ENCODE measurements at places on chromosomes 1 and 21.

GRCh38 chr21:31873275-31873695 is 465 bp downstream of the HUNK start:
- peaks cover 11% of the 10 kb centered on the region for H3K4me1 ChIP-seq
- no peaks in the 10 kb centered on the region for H3K27me3 ChIP-seq
- H3K36me3 ChIP-seq = peaks cover 27% of the 10 kb centered on the region
- H3K4me3 ChIP-seq = peak overlapping the region; percentile 97

GRCh38 chr1:227869279-227869842 is 53.9 kb downstream of the PRSS38 start:
- no peak overlapping the region for H3K4me3 ChIP-seq
- no peaks in the 10 kb centered on the region for H3K36me3 ChIP-seq
- H3K27me3 ChIP-seq = no peaks in the 10 kb centered on the region
- no peak for DNase-seq
- H3K4me1 ChIP-seq = no peaks in the 10 kb centered on the region
- no peak overlapping the region for H3K27ac ChIP-seq

GRCh38 chr1:165152727-165153126 is 203.8 kb downstream of the LMX1A start:
- H3K27ac ChIP-seq = no peak overlapping the region
- no peak for DNase-seq
- no peaks in the 10 kb centered on the region for H3K36me3 ChIP-seq
- peaks cover 2% of the 10 kb centered on the region for H3K27me3 ChIP-seq
- no peak overlapping the region for H3K4me3 ChIP-seq

DNA sequence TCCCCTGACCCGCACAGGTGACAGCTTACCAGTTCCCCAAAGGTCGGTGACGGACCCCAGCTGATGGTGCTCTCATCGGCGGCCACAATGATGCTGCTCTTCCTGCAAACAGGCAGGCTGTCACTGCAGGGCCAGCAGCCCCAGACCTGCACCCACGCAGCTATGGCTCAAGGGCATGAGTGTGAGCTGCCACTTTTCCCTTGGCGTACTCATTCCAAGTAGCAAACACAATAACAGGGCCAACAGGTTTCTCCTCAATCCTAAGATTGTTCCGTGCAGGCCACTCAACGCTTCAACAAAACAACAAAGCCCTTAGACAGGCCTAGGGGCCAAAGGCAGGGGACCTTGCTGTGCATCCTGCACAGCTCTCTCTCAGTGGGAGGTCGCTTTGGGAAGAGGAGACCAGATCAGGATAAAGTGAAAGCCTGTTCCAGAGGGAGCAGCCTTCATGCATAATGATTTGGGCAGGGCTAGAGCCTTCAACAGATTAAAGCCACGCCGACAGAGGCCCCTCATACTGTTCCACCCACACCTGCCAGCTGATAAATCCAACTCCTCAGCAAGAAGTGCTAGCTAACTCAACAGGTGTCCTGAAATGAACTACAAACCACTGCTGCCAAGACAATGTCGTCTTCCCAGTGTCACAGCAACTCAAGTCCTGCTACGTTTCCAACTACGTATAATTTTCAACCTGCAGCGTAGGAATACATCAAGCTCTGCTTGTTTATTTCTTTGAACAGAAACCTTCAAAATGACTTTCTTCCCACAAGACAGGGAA is 27.2 kb downstream of the RCC2 start:
- no peak for DNase-seq
- H3K4me1 ChIP-seq = no peaks in the 10 kb centered on the region
- no peak overlapping the region for H3K27ac ChIP-seq
- peaks cover 96% of the 10 kb centered on the region for H3K36me3 ChIP-seq
- H3K4me3 ChIP-seq = no peak overlapping the region
- no peaks in the 10 kb centered on the region for H3K27me3 ChIP-seq

GRCh38 chr1:89701746-89702241 is 68.9 kb downstream of the LRRC8C start:
- H3K4me1 ChIP-seq = no peaks in the 10 kb centered on the region
- H3K27ac ChIP-seq = no peak overlapping the region
- no peaks in the 10 kb centered on the region for H3K27me3 ChIP-seq
- no peak for DNase-seq
- no peaks in the 10 kb centered on the region for H3K36me3 ChIP-seq

DNA sequence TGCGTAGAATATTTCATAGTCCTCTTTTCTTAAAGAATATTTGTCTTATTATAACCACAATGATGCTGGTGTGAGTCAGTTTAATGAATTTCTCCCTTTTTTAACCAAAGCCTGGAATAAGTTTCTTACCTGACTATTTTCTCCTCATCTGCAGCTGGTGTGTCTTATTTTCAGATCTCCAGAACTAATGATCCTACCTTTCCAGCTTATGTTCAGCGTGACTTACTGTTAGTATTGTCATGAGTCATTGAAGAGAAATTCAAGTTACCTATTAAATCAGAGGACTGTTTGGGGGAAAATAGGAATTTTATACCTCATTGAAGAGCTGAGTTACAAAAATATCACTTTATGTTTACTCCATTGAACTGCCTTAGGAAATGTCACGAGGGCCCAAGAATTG is 482.1 kb downstream of the RWDD3 start:
- no peaks in the 10 kb centered on the region for H3K27me3 ChIP-seq
- no peak overlapping the region for H3K4me3 ChIP-seq
- DNase-seq = no peak
- H3K36me3 ChIP-seq = no peaks in the 10 kb centered on the region

- H3K27ac ChIP-seq = no peak overlapping the region
- H3K27me3 ChIP-seq = no peaks in the 10 kb centered on the region
- DNase-seq = no peak
- no peak overlapping the region for H3K4me3 ChIP-seq
Observed at GRCh38 chr1:239719642-239720258, 333.4 kb downstream of the CHRM3 start.

- no peak overlapping the region for H3K4me3 ChIP-seq
- H3K27ac ChIP-seq = no peak overlapping the region
- no peaks in the 10 kb centered on the region for H3K27me3 ChIP-seq
- no peaks in the 10 kb centered on the region for H3K36me3 ChIP-seq
Observed at GRCh38 chr1:229762891-229763290, 136.8 kb downstream of the URB2 start.

GRCh38 chr1:109271458-109271857 is 11.5 kb downstream of the PSRC1 start:
- no peak for DNase-seq
- peaks cover 2% of the 10 kb centered on the region for H3K4me1 ChIP-seq
- H3K27me3 ChIP-seq = no peaks in the 10 kb centered on the region
- H3K4me3 ChIP-seq = no peak overlapping the region
- H3K27ac ChIP-seq = no peak overlapping the region

- no peaks in the 10 kb centered on the region for H3K36me3 ChIP-seq
- peaks cover 12% of the 10 kb centered on the region for H3K27me3 ChIP-seq
- H3K27ac ChIP-seq = no peak overlapping the region
- no peak for DNase-seq
Observed at GRCh38 chr1:211133393-211133835, 534 bp downstream of the KCNH1 start.

Measured in neuronal stem cell (in vitro differentiated cells).